ENCODE measurements at places on chromosomes 16 and 17. TPM values are rescaled to one million over a fixed set of nuclear protein-coding genes. Genes with fewer than 3 reads are reported as not detected.

- DNase-seq, result no peak
Measured at GRCh38 chr17:64051153-64051552, 30.7 kb upstream of the ICAM2 start.

SSTR5 gene
- total RNA-seq, result not detected

- no peak for DNase-seq
Measured at GRCh38 chr17:16952401-16952800, 19.5 kb downstream of the TNFRSF13B start.

KRT12 gene
- not detected for total RNA-seq

DDX42 gene
- total RNA-seq, result 125 TPM

DNA sequence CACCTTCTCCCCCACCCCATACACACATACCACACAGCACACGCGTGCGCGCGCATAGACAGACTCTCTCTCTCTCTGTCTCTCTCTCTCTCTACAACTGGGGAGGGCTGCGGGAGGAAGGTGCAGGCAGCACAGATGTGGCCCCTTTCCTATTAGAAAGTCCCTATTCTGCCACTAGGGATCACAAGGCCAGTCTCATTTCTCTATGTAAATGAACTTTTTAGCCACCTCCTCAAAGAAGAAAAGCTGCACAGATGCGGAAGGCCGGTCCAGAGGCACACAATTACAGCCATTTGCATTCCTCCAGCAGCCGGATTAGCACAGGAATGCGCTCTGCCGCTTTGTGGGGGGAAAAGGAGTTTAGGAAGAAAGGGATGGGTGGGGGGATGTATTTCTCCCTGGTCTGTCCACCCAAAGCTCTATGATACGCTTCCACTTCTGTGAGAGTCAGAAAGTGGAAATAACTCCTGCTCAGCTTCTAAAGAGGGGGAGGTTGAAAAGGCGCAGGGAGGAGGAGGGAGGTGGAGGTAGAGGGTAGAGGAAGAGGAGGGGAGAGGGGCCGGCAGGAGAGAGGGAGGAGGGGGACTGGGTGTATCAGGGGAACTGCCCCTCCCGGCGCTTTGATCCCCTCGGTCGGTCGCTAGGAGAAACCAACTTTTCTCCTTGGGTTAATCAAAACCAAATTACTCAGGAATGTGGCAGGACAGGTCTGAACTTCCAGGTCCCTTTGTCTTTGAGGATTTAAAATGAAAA is 11.7 kb downstream of the ZFHX3 start:
- DNase-seq, result no peak

- DNase-seq, result no peak
Measured at GRCh38 chr17:12566291-12566690, 99.4 kb upstream of the MYOCD start.

- no peak for DNase-seq
Measured at GRCh38 chr16:4386451-4386805, 14.8 kb downstream of the VASN start.

DNA sequence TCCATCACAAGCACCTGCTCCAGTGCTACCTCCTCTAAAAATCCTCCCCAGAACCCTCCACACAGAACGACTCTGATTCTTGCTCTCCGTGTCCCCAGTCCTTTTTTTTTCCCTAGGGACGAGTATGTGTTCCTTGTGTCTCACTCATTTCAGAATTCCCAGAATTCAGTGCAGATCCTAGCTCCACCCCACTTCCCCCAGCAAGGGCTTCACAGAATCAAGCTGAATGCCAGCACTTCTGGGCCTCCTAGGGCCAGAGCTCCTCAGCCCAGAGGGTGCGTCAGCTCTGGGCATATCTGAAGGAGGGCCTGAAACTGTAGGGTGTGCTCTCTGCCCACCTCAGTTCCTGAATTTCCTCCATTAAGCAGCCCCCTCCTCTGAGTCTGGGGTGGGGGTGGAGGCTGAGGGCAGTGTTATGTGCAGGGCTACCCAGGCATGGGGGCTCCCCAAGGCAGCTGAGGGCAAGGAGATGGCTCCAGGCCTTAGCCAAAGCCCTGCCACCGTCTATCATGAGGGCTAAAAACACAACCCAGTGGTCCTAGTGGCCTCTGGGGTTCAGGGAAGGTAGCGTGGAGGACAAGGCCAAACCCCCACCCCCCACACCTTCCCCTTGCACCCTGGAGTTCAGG is 6.5 kb downstream of the UNC119 start:
- no peak for DNase-seq

- DNase-seq, result no peak
Measured at GRCh38 chr16:8293413-8293812, 296.9 kb downstream of the TMEM114 start.

DNA sequence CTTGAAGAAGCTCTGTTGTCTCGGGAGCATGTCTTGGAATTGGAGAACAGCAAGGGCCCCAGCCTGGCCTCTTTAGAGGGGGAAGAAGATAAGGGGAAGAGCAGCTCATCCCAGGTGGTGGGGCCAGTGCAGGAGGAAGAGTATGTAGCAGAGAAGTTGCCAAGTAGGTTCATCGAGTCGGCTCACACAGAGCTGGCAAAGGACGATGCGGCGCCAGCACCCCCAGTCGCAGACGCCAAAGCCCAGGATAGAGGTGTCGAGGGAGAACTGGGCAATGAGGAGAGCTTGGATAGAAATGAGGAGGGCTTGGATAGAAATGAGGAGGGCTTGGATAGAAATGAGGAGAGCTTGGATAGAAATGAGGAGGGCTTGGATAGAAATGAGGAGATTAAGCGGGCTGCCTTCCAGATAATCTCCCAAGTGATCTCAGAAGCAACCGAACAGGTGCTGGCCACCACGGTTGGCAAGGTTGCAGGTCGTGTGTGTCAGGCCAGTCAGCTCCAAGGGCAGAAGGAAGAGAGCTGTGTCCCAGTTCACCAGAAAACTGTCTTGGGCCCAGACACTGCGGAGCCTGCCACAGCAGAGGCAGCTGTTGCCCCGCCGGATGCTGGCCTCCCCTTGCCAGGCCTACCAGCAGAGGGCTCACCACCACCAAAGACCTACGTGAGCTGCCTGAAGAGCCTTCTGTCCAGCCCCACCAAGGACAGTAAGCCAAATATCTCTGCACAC is 21.2 kb downstream of the AKAP1 start:
- no peak for DNase-seq

GRCh38 chr17:19703828-19704613 is 12.4 kb downstream of the SLC47A2 start:
- DNase-seq, result no peak

DNA sequence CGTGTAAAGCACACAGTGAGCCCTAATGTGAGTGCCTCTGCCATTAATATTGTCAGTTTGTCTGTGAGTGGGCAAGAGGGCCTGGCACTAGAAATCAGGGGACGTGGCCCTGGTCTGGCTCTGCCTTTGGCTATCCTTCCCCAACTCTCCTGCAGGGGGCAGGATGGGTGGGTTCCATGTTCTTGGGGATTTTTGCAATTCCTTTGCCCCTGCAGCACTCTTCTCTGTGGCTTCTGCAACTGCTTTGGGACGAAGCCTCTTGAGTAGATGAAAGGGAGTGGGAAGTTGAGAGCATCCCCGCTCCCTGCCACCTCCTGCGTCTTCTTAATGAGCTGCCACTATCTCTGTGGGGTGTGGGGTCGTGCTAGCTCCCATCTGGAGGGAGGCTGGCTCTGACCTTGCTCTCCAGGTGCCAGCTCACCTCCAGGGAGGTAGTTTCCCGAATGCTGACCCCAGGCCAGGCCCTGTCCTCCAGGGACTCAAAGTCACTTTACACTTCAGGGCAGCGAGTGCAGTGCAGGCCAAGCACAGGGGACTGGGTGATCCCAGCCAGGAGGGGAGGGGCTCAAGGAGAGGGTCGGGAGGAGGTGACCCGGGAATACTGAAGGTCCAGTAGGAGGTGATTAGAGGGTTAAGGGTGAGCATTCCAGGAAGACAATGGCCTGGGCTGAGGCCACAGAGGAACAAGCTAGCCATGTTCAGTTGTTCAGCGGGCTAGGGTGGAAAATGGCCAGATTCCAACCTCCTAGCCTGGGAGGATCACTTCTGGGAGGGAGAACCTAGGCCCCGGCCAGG is 121.0 kb upstream of the NLRP1 start:
- DNase-seq, result no peak

GRCh38 chr17:8572764-8573163 is 57.8 kb downstream of the MYH10 start:
- DNase-seq, result no peak

- DNase-seq, result no peak
Measured at GRCh38 chr16:563072-563644, 3.0 kb downstream of the PRR35 start.

HOXB6 gene
- 22.7 TPM for total RNA-seq

- no peak for DNase-seq
Measured at GRCh38 chr17:78908426-78908825, 5.4 kb upstream of the CEP295NL start.

DNA sequence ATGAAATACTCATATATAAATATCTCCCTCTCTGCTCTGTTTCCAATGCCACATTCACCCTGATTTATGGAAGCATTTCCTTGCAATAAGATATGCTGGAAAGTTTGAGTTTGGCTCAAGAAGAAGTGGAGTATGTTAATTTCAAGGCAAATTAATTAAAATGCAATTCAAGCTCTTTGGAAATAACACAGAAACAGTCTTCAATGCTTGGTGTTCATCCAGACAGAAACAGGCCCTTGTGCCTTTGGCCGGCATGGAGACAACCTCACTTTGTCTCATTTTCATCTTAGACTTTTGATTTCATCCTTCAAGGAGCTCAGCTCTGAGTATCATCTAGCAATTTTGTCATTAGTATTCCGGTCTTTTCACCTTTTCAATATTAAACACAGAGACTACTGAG is 210.0 kb downstream of the C16orf95 start:
- DNase-seq, result no peak

MPP3 gene
- total RNA-seq, result 23.4 TPM

TBC1D24 gene
- 19.4 TPM for total RNA-seq

DNA sequence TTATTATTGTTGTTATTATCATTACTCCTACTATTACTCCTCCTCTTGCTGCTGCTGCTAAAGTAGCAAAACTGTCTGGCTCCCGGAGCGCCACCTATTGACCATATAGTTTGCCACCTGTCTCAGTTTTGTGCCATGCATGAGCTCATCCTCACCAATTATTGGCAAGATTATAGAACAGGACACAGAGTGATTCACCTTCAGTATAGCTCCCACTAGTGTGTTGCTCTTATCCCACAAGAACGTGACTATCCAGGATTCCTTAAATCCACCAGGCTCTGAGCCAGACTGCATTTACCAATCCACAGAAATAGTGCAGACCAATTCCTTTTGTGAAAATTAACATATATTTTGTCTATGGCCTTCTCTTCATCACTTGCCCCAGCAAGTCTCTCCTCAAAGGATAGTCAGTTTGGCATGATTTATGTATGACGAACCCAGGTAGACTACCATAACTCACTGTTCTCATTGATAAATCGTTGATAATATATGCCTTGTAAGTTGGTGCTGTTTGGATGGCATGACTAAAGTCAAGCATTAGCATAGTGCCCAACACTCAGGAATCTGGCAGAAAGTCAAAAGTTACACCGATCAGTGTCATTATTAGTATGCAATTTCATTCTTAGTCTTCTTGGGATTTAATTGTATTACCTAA is 405.5 kb upstream of the HSBP1 start:
- DNase-seq, result no peak

GRCh38 chr17:13016881-13017654 is 759 bp downstream of the ELAC2 start:
- no peak for DNase-seq

DNA sequence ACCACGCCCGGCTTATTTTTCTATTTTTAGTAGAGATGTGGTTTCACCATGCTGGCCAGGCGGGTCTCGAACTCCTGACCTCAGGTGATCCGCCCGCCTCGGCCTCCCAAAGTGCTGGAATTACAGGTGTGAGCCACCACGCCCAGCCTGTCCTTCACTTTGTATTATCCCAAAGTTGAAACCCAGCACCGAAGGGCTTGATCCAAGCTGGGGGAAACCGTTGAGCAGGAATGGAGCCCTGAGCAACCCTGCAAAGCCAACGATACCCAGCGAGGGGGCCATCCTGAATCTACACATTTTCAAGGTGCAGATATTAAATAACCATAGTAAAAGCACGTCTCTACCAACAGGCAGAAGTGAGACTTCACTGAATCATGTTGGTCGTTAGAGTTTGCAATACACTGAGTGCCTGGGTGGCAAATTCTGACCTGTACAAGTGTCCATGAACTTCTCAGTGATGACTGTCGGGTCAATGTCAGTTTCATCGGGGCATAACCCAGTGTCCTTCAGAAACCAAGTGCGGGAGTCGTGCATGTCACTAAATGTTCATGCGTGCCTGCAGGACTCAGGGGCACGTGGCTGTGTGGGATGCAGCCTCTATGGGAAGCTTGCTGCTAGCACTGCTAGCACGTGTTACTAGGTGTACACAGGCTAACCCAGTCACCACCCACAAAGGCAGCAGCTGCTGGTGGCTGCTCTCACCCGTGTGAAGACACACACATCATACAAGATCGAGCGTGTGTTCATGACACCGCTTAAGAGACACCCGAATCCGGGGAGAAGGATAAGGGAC is 10.5 kb upstream of the RBFOX3 start:
- DNase-seq, result peak; percentile 12

CACNB1 gene
- total RNA-seq, result 3.5 TPM

OTOP2 gene
- not detected for total RNA-seq

Measured in omental fat pad (tissue), 4 donors.